GM20000 (cell line): ENCODE measurements at places on chromosomes 4 and X.

- DNase-seq: no peak
These were observed 105.7 kb upstream of the PTCHD1 start for GRCh38 chrX:23228950-23229448.

DNA sequence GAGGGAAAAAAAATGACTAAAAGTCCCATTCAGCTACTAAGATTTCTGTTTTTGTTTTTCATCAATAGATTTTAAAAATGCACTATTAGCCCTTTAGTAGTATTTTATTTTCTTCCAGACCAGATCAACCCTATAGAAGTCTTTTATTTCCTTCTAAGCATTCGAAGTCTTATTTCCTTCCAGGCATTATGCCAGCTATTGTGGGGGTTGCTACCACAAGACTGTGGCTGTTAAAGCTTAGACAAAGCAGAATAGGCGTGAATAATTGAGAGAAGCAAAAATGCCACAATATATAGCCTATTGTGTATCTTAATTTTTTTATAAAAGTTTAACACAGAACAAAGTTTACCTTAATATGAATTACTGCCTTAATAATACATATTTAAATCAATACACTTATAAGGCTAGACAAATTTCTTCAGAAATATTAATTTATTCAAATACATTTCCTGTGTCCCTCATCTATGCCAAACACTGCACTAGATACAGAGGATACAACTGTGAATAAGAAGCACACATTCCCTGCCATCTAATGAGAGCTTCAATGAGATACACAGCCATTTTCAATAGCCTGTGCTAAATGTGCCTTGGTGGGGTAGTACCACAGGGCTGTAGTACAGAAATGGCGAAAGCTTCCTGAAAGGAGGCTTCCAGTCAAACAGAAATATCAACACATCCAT lies 33.1 kb downstream of the SLC10A7 start:
- DNase-seq: no peak

DNA sequence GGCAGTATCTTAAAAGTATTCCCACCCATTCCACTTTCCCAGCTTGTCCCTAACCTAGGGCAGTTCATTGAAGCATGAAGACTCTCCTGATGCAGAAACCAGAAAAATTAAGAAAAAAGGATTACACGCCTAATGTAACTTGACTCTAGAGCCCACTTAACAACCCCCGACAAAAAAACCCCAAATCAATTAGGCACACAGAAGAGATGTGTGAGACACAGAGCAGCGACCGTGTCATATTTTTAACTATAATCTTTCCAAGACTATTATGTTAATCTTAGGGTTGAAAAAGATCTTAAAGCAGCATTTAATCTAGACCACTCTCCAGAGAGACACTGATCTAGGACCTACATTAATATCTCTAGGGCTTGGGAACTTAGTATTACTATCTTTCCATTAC lies 1.3 kb downstream of the YTHDC1 start:
- DNase-seq: no peak

DNA sequence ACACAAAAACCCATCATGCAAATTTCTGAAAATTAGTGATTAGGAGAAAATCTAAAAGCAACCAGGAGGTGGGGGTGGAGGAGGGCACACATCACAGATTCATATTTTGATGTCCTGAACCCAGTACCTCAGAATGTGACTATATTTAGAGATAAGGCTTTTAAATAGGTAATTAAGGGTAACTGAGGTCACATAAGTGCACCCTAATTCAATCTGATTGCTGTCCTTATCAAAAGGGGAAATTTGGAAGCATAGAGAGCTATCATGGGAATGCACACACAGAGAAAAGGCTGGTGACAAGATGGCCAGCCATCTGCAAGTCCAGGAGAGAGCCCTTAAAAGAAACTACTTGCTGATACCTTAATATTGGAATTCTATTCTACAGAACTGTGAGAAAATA lies 281.8 kb upstream of the UGT8 start:
- DNase-seq: no peak

GRCh38 chr4:76748649-76749048 lies 149.3 kb downstream of the SOWAHB start:
- DNase-seq: peak; percentile 43

DNA sequence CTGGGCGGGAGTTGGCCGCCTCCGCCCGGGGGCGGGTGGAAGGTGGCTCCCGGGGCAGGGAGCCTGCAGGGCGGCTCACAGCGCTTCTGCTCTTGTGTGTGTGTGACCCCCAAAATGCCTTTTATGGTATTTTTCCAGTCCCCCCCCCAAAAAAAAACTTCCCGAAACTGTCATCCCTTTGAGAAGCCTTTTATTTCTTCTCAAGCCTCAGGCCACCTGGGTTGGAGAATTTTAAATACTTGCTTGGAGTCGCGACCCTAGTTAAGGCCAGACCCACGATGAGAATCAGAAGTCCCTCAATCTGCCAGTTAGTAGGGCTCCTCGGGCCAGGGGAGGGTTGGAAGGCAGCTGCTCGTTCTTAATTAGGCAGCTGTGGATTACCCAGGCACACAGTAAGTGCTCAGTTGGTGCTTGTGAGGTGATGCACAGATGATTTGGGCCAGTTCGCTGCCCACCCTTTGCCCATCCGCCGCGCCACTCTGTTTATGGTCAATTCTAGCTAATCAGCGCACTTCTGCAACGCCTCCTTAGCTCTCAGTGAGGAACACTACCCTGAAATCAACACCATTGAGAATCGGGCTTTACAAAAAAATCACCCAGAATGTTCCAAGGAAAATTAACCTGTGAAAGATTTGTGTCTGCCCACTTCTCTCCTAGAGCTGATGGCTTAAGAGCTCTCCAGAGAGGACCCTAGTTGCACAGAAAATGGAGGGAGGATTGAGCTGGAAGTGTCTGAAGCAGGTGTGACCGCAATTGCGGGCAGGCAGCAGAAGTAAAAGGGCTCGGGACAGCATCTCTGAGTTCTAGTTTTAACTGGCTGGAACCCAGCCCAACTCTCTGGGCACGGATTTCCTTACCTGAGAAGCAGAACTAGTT lies 648 bp upstream of the SCD5 start:
- peak; percentile 52 for DNase-seq

GRCh38 chrX:113473418-113473817 lies 632.8 kb upstream of the AMOT start:
- no peak for DNase-seq

DNA sequence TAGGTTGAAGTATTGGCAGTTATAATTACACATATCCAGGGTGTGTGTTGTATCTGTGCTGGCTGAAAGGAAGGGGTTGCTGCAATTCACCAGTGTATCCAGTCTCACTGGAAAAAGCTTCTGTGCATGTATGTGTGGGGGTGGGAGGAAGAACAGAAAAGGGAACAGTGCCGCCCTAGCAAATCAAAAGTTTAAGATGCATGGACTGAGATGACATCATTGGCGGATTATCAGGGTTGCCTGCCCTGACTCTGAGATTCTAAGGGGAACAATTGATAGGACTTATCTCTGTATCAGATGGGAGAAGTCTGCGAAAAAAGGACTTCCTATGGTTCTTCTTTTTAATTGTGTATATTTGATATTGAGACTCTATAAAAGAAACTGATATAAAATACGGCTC lies 3.5 kb downstream of the SLC25A43 start:
- no peak for DNase-seq

- DNase-seq: no peak
These were observed 4.9 kb downstream of the CDKN2AIP start for GRCh38 chr4:183449193-183449882.

- no peak for DNase-seq
These were observed 167.2 kb upstream of the WDR1 start for GRCh38 chr4:10283761-10284160.

- DNase-seq: peak; percentile 44
These were observed at the start of gene HMX1 for GRCh38 chr4:8871417-8872401. Gene HMX1 (minus strand): TSS chr4:8871839. CDS start chr4:8871614, 225 bp downstream.

GRCh38 chr4:62087706-62088105 lies 887.6 kb downstream of the ADGRL3 start:
- DNase-seq: no peak

- no peak for DNase-seq
These were observed 62.8 kb upstream of the NKX1-1 start for GRCh38 chr4:1469043-1469442.

DNA sequence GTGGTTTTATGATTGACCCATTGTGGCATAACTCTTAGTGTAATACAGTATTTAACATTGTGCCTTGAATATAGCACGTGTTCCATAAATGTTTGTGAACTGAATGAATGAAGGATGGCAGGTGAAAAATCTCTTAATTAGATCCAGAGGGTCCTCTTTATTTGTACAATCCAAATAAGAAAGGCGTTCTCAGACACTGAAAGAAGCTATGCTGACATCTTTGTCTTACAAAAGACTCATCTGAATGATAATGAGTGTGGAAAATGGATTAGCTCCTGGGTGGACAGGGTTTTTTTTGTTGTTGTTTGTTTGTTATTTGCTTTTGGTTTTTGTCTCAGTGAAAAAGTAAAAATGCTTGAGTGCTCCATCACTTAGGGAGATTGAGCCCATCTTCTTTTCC lies 62.7 kb downstream of the NEUROG2 start:
- no peak for DNase-seq

GRCh38 chr4:39543034-39543433 lies 15.8 kb upstream of the UGDH start:
- no peak for DNase-seq

GRCh38 chr4:84417997-84418709 lies 80.9 kb downstream of the NKX6-1 start:
- DNase-seq: no peak

GRCh38 chrX:154526901-154527675 lies 11.1 kb upstream of the FAM3A start:
- peak; percentile 76 for DNase-seq

DNA sequence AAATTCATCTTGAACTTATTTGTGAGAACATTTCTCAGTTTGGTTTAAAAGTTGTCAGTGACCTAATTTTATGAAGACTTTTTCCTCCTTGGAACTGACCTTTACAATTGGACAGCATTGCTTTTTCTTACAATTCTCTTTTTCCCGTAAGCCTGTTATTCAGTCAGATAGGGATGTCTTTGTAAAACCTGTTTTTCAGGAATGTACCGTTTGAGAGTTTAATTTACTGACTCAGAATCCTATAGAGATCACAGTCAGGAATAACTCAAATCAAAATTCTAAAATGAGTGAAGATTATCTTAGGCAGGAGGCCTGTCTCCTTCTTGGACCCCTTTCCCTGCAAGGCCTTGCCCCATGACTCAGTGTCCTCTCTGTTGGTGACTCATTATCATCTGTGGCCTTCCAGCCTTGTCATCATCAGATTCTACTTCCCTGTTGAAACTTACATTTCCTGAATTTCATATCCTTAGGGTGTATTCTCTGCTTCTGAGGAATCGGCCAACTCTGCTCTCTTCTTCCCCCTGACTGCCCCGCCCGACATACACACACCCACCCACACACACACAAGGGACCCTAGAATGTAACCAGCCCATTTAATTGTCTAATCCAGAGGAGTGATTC lies 99.8 kb downstream of the ARHGAP10 start:
- DNase-seq: no peak

GRCh38 chrX:48976086-48976485 lies 4.4 kb upstream of the KCND1 start:
- no peak for DNase-seq

- no peak for DNase-seq
These were observed 23.7 kb downstream of the RWDD4 start for GRCh38 chr4:183635321-183635720.

GRCh38 chrX:118360429-118361125 lies 14.7 kb downstream of the WDR44 start:
- DNase-seq: no peak

DNA sequence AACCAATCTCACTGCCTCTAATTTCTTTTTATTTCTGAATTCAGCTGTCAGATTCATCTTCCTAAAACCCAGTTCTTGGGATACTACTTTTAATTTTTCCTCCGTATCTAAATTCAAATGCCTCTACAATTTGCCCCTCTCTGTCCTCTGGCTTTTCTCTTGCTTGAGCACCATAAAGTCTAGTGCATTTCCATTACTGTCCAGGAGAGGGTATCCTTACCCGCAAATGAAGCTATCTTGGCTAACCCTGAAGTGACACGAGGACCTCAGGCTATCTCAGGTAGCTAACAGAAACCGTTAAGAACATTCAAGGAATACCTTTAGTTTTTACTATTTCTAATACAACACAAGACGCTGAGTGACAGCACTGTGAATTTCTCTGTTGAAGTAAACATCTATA lies 49.4 kb upstream of the PRR32 start:
- peak; percentile 4 for DNase-seq

GRCh38 chr4:45646885-45647590 lies 476.8 kb downstream of the GABRG1 start:
- DNase-seq: no peak

- no peak for DNase-seq
These were observed 66.1 kb upstream of the H2AZ1 start for GRCh38 chr4:100016191-100016590.

- no peak for DNase-seq
These were observed 25.3 kb downstream of the STEEP1 start for GRCh38 chrX:119539872-119540271.

DNA sequence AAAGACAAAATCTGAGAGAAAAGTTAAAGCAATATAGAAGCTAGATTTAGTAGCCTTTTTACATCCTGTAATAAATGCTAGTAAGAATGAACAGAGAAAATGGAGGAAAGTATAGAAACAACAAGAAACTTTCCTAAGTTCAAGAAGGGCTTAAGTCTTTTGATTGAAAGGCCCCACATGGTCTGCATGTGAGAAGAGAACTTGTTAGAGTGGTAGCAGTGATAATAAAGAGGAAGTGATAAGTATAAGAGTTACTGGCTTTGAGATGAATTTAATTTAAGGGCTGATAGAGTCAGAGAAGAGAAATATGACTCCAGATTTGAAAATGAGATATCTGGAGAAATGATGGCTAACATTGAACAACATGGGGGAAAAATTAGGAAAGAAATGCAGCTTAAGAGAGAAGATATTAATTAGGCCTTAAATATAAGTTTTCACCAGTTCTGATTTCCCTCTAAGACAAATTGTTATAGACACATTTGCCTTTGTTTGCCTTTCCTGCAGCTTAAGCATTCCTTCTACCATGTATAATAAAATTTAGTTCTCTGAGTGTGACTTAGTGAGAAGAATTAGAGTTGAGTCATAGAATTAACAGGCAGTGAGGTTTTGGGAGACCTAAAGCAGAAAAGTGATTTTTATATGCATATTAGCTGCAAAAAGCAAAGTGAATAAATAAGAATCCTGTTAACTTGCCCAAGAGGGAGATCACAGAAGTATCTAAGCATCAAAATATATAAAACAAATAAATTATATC lies 18.4 kb downstream of the ZFX start:
- DNase-seq: no peak
